SW 1271 (cell line): ENCODE measurements at places on chromosomes 12 and 14.

DNA sequence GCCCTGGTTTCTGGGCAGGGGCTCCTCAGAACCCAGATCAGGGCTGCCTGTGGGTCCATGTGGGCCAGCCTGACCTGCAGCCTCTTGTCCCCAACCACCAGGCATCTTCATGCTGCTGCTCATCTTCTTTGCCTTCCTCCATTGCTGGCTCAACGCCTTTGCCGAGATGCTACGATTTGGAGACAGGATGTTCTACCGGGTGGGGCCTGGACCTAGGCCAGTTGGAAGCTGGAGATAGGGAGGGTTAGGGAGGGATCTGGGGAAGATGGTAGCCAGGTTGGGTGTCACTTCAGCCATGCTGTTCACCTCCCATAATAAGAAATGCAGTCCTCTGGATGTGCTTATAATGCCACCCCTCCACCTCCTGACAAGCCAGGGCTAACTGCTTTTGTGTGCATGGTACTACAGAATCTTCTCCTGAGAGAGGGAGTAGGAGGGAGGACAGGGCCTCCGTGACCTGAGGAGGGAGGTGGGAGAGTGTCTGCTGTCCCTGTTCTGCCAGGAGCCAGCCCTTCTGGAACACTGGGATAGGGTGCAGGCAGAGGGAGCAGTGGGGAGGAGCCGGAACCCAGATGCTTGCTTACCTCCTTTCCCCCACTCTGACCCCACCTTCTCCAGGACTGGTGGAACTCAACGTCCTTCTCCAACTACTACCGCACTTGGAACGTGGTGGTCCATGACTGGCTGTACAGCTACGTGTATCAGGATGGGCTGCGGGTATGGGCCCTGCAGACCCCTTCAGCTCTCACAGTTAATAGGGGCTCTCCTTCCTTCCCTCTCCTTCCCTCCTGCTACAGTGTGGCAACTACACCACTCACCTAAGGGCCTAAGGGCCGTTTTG, 17.6 kb downstream of the SOAT2 start:
- DNase-seq = no peak

- DNase-seq = no peak
These were observed 908.6 kb upstream of the MDGA2 start for GRCh38 chr14:48584031-48584430.

GRCh38 chr12:69792533-69792932, 32.5 kb upstream of the MYRFL start:
- DNase-seq = no peak

DNA sequence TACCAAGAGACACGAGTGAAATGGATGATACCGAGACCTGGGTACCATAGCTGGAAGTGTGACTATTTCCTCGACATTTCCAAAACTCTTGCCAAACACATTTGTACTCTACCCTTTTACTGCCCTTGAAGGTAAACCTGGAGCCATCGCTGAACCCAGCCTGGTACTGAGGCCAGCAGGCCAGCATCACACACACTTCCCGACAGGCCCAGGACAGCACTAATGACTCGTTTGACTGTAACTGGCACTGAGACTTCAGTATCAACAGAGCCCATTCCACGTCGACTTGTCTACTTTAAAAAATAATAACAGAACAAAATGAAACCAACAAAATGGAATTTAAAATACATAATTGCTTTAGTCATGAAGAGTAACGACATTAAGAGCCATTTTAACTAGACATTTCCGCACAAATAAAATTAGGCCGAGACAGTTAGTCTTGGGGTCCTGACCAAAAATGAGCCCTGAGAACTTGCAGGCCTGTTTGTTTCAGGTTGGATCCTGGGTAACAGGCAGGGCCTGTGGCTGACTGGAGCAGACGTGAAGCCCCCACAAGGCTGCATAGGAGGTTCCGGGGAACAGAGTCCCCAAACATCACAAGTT, 94.3 kb downstream of the RIMBP2 start:
- DNase-seq = no peak

DNA sequence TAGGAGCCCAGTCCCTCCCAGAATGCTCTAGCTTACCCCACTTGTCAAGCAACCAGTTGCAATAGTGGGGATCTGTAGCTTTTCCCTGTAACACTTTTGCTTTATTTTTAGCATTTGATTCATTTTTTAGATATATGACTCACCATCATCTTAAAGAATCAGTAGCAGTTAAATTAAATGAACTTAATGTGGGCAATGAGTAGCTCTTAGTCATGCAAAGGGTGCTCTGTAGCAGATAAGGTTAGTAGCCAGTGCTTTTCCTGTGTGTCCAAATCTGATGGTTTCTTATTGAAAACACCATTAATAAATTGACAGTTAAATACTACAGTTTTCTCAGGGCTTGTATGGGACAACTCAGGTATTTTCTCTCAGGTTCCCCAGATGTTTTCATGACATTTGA, 311.8 kb downstream of the RERGL start:
- no peak for DNase-seq

- DNase-seq = no peak
These were observed 1400.9 kb upstream of the FLRT2 start for GRCh38 chr14:84129007-84129406.

DNA sequence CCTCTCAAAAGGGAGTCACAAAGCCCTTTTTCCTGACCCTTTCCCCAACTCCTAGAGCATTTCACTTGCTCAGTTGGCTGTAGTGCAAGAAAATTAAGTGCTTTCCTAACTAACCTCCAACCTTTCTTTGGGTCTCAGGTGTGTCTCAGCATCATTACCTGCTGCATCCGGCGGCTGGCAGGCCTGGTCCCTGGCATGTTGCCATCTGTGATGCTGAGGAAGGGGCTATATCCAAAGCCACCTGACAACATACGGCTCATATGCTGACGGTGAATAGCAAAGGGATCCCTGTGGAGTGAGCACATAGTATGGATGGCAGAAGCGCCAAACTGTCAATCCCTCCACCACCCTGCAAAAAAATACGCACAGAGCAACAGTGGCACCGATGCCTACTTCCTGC, 1.2 kb downstream of the MLF2 start:
- DNase-seq = no peak
